Fibroblast of lung (primary cell): ENCODE measurements at places on chromosomes 3 and 15. TPM values are rescaled to one million over a fixed set of nuclear protein-coding genes. Genes with fewer than 3 reads are reported as not detected.

- no peaks in the 10 kb centered on the region for H3K36me3 ChIP-seq
- H3K4me1 ChIP-seq: peaks cover 60% of the 10 kb centered on the region
Measured at GRCh38 chr3:45548681-45549075, 45.9 kb upstream of the LIMD1 start.

Gene RAB5A
- 41.9 and 50.9 TPM in 2 replicates for total RNA-seq

GRCh38 chr3:174219738-174220137, 639.4 kb upstream of the NAALADL2 start:
- H3K27ac ChIP-seq: no peak overlapping the region
- H3K27me3 ChIP-seq: no peaks in the 10 kb centered on the region
- H3K36me3 ChIP-seq: no peaks in the 10 kb centered on the region
- no peak for DNase-seq
- H3K4me1 ChIP-seq: no peaks in the 10 kb centered on the region
- H3K4me3 ChIP-seq: no peak overlapping the region

Gene ATP13A4
- total RNA-seq: under 0.01 and 0.33 TPM in 2 replicates

- no peak overlapping the region for H3K27ac ChIP-seq
- H3K4me3 ChIP-seq: no peak overlapping the region
- no peaks in the 10 kb centered on the region for H3K27me3 ChIP-seq
- no peaks in the 10 kb centered on the region for H3K4me1 ChIP-seq
- no peak for DNase-seq
Measured at GRCh38 chr3:74599564-74599963, 14.9 kb downstream of the CNTN3 start.

Gene FYCO1
- total RNA-seq: 48.0 and 82.2 TPM in 2 replicates

DNA sequence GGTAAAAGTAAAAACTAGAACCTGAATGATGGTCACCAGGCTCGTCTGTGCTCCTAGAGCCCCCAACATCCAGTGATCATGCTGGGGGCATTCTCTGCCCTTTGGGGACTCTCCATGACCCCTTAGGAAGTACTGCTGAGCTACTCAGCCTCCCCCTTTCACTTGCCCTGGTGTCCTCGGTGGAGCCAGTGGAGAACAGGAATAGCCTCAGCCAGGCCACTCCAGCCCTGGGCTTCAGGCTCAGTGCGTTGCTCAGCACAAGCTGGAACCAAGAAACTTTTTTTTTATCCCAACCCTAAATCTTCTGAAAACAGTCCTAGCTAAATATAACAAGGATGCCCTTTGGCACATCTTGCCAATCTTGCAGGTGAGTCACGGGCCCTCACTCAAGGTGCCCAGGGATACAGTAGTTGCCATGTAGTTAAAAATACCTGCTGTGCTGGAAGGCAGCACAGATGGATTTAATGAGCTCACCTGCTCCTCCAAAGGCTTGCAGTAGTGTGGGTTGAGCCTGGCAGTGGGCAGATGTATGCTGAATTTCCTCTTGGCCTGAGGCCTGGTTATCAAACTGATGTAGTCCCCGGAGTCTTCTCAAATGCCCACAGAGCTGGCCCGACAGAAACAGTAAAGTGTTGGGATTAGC, 46.9 kb upstream of the TMEM158 start:
- H3K36me3 ChIP-seq: no peaks in the 10 kb centered on the region
- no peak overlapping the region for H3K27ac ChIP-seq
- H3K4me3 ChIP-seq: no peak overlapping the region
- no peak for DNase-seq
- no peaks in the 10 kb centered on the region for H3K27me3 ChIP-seq
- H3K4me1 ChIP-seq: no peaks in the 10 kb centered on the region

DNA sequence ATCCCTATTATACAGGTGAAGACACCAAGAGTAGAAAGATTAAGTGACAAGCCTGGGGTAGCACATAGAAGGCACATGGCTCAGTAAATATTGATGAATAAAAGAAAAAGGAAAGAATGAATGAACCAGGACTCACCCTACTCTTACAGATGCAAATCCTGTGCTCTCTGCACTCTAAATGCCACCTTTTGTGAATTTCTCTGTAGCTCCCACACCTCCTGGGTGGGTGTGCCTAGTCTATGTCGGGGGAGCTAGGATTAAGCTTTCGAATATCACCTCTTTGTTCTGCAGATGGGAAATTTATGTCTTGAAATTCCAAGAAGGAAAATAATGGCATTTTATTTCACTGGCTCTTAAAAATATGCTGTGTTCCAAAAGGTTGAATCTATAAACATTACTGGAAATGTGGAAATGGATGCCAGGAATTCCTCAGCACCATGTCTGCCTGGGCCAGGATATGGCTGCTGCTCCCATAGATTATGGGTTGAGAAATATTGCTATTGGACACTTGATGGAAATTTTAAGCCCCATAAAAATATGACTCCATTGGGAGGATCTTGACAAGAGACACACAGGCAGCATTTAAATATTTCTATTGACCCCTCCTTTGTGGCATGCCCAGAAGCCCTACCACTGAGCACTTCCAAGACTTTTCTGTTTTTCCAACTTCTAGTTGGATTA, 43.3 kb downstream of the CCNB2 start:
- no peak overlapping the region for H3K27ac ChIP-seq
- H3K4me1 ChIP-seq: peaks cover 3% of the 10 kb centered on the region
- no peak overlapping the region for H3K4me3 ChIP-seq
- H3K36me3 ChIP-seq: peaks cover 7% of the 10 kb centered on the region
- H3K27me3 ChIP-seq: no peaks in the 10 kb centered on the region
- peak; percentile 52 for DNase-seq

DNA sequence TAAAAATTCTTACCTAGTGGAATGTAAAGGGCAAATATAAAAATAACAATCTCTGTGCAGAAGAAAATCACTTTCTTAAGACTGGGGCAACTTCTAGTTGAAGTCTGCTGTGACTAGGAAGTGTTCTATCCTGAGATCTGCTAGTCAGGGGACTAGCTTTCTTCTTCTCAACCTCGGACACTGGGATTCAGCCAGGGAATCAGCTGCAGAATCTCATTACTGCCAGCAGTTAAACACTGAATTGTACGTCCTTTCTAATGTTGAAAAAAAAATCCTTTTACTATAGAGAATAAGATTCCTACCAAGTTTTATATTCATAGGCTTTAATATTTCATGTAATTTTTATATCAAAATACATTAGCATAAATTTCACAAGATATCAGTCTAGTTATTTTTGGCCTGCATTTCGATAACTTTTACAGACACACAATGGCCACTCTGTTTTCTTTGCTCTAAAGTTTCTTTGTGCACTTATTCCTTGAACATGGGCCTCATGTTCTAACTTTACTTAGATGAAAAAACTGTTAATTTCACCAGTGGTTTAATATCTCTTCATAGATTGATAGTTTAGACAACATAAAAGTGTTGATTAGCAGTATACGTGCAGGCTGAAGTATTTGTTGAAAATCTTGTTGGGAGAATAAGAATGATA, 2.6 kb upstream of the NEO1 start:
- no peak overlapping the region for H3K4me3 ChIP-seq
- H3K36me3 ChIP-seq: no peaks in the 10 kb centered on the region
- no peaks in the 10 kb centered on the region for H3K27me3 ChIP-seq
- H3K27ac ChIP-seq: no peak overlapping the region

- H3K4me1 ChIP-seq: no peaks in the 10 kb centered on the region
- H3K4me3 ChIP-seq: no peak overlapping the region
- no peak overlapping the region for H3K27ac ChIP-seq
- no peaks in the 10 kb centered on the region for H3K27me3 ChIP-seq
- H3K36me3 ChIP-seq: no peaks in the 10 kb centered on the region
Measured at GRCh38 chr3:186697510-186697909, 19.6 kb upstream of the KNG1 start.

DNA sequence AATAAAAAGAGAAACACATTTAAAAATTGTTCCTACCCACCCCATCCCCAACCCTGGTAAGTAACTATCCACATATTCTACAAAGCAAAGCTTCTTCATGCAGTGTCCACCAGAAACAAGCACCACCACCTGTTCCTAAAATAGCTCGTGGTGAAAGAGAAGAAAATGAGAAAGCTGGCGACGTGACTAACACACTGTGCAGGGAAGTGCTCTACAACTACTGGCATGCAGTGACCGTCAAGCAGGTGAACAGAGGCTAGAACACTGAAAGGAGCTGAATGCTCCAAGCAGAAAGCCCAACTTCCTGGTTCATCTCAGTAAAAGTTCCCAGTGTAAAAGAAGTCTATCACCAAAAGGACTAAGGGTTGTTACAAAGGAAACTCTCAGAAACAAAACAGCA, 80.7 kb downstream of the NR2E3 start:
- DNase-seq: no peak
- peaks cover 3% of the 10 kb centered on the region for H3K36me3 ChIP-seq
- H3K27ac ChIP-seq: no peak overlapping the region
- no peaks in the 10 kb centered on the region for H3K4me1 ChIP-seq

DNA sequence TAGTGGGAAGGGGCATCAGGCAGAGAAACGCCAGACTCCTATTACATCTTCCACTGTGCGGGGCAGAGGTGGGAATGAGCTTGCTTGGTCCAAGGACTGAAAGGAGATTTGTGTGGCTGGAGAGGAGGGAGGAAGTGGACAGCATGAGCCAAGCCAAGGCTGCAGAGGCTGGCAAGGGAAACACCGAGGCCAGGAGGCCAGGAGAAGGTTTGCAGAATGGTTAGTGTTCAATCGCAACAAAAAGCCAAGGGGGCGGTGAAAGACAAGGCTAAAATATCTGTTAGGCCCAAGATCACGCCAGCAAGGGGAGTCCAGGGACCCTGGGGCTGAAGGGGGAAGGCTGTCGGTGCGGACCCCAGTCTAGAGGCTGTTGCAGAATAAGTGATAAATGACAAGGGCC, 75.8 kb downstream of the CPN2 start:
- H3K36me3 ChIP-seq: no peaks in the 10 kb centered on the region
- H3K4me1 ChIP-seq: peaks cover 10% of the 10 kb centered on the region
- no peak overlapping the region for H3K4me3 ChIP-seq

Gene SMARCC1
- total RNA-seq: 23.1 and 27.0 TPM in 2 replicates

Gene ADCY5
- total RNA-seq: 0.50 and 0.51 TPM in 2 replicates

- no peaks in the 10 kb centered on the region for H3K36me3 ChIP-seq
- H3K27ac ChIP-seq: peak overlapping the region; percentile 84
- H3K4me1 ChIP-seq: no peaks in the 10 kb centered on the region
- peak; percentile 100 for DNase-seq
- no peaks in the 10 kb centered on the region for H3K27me3 ChIP-seq
Measured at GRCh38 chr3:113696658-113697499, 437 bp upstream of the USF3 start.

DNA sequence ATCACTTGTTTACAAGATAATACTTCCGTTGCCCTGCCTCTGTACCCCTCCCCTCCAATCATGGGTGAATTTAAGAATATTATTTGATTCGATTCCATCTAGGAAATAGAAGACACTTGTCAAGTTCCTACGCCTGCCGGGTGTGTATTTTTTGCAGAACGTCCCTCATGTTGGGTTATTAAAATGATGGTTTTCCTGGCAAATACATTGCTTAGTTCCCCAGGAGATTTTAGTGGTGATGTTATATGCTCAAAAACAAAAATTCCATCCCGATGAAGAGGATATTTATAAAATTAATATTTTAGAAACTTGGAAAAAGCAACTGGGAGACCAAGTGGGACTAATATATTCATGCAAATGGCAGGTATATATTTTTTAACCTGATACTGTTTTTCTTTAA, 548.4 kb downstream of the EDEM1 start:
- H3K27me3 ChIP-seq: no peaks in the 10 kb centered on the region
- H3K4me3 ChIP-seq: no peak overlapping the region

GRCh38 chr3:164451072-164451910, 627.0 kb downstream of the SI start:
- no peak overlapping the region for H3K27ac ChIP-seq
- no peaks in the 10 kb centered on the region for H3K27me3 ChIP-seq
- no peak overlapping the region for H3K4me3 ChIP-seq
- no peaks in the 10 kb centered on the region for H3K36me3 ChIP-seq
- no peaks in the 10 kb centered on the region for H3K4me1 ChIP-seq

- peaks cover 8% of the 10 kb centered on the region for H3K27me3 ChIP-seq
- no peaks in the 10 kb centered on the region for H3K4me1 ChIP-seq
Measured at GRCh38 chr15:59622289-59622688, 10.7 kb downstream of the GCNT3 start.

Gene SNURF
- total RNA-seq: 24.7 and 61.1 TPM in 2 replicates

GRCh38 chr3:102081572-102082289, 232.4 kb downstream of the NFKBIZ start:
- no peak for DNase-seq
- H3K27ac ChIP-seq: no peak overlapping the region
- no peaks in the 10 kb centered on the region for H3K4me1 ChIP-seq
- no peaks in the 10 kb centered on the region for H3K36me3 ChIP-seq
- no peak overlapping the region for H3K4me3 ChIP-seq

- H3K4me3 ChIP-seq: no peak overlapping the region
- H3K4me1 ChIP-seq: peaks cover 3% of the 10 kb centered on the region
- no peak overlapping the region for H3K27ac ChIP-seq
- DNase-seq: no peak
Measured at GRCh38 chr3:30895329-30895728, 868 bp upstream of the GADL1 start.

Gene FBXO45
- total RNA-seq: 6.9 and 8.2 TPM in 2 replicates

- no peaks in the 10 kb centered on the region for H3K27me3 ChIP-seq
- no peak overlapping the region for H3K4me3 ChIP-seq
- no peaks in the 10 kb centered on the region for H3K36me3 ChIP-seq
- H3K27ac ChIP-seq: no peak overlapping the region
- H3K4me1 ChIP-seq: peaks cover 8% of the 10 kb centered on the region
Measured at GRCh38 chr3:50232303-50232702, 3.7 kb upstream of the GNAI2 start.

- no peak overlapping the region for H3K4me3 ChIP-seq
- DNase-seq: no peak
- H3K27ac ChIP-seq: no peak overlapping the region
- H3K4me1 ChIP-seq: no peaks in the 10 kb centered on the region
- no peaks in the 10 kb centered on the region for H3K36me3 ChIP-seq
Measured at GRCh38 chr3:43077707-43078106, 28.2 kb downstream of the POMGNT2 start.

Gene SLC51B
- total RNA-seq: 0.51 and 0.66 TPM in 2 replicates

GRCh38 chr15:59388670-59389069, 16.0 kb upstream of the MYO1E start:
- no peaks in the 10 kb centered on the region for H3K4me1 ChIP-seq
- no peak overlapping the region for H3K4me3 ChIP-seq
- no peak overlapping the region for H3K27ac ChIP-seq
- peak; percentile 44 for DNase-seq
- no peaks in the 10 kb centered on the region for H3K27me3 ChIP-seq

DNA sequence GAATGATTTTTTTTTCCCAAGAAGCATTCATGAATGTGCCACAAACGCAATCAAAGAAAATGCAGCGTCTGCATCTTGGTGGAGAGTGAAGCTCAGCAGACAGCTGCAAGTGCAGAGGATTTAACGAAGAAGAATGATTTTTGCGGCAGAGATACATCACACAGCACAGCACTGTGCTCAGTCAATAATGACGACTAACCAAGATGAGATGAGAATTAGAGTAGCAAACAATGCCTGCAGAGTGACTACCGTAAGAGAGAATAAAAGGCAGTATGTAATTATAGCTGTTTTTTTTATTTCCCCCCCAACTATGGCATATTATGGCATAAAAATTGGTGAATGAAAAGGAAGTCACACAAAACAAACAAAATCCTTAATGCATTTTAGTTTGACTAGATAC, 218.0 kb upstream of the ROBO1 start:
- DNase-seq: no peak
- no peaks in the 10 kb centered on the region for H3K4me1 ChIP-seq
- H3K36me3 ChIP-seq: no peaks in the 10 kb centered on the region
- no peak overlapping the region for H3K27ac ChIP-seq
- no peak overlapping the region for H3K4me3 ChIP-seq
- no peaks in the 10 kb centered on the region for H3K27me3 ChIP-seq
